ENCODE measurements at places on chromosomes 1 and 21.
A peak's percentile ranks its signal among the peaks of the same experiment; 100 is the strongest.

- no peak for DNase-seq
These were observed 218.6 kb downstream of the URB2 start for GRCh38 chr1:229844675-229845074.

DNA sequence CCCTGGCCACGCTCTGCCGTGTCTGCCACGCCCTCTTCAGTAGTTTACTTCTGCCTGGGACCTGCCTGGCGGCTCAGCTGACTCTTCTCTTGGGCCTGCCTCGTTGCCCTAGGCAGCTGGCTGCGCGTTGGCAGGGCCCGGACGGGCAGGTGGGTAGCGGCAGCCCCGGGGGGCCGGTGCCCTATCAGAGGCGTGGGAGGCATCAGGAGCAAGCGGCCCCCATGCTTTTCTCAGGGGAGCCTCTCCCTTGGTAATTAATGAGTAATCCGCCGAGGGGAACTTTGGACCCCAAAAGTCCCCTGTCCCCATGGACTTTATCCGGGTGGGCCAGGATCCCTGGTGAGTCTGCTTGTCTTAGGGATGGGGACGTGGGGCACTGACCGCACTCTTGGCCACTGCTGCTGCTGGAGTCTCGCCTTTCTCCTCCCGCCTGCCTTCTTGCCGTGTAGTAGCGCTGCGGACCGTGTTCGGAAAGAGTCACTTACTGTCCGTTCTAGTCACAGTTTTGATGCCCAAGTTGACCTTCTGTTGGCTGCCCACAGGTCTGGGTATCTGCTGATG is 22.7 kb downstream of the SKI start:
- DNase-seq: no peak

DNA sequence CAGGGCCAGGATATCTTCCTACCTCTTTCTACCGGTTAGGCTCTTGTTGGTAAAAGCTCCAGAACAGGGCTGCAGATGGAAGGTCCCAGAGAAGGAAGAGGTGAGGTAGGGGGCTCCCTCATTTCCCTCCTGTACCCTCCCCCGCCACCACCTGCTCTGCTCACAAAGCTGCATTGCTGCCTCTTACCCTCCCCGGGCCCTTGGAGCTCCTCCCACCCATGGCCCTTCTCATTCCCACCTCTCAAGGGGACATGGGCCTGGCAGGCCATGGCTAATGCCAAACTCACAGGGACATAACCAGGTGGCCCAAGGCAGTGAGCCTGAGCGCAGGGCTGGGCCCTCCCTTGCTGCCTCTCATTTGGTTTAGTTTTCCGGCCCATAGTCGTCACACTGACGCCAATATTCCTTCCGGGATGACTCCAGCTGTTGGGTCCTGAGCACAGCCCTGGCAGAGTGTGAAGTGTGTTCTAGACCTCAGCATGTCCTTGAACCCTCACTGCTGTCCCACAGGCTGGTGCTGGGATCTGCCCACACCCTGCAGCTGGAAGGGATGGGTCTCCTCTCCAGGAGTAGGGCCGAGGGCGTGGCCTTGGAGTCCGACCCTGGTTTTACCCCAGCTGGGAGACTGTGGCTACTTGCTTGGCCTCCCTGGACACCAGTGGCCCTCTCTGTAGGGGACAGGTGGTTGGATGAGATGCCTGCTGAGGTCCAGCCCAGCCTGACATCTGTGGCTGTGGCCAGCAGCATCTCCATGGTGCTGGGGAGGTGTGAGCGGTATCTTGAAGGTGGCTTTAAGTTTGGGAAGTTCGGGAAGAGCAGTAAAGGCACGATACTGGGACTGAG is 104.6 kb downstream of the ARHGEF10L start:
- DNase-seq: no peak

- DNase-seq: no peak
These were observed 206.5 kb downstream of the ZP4 start for GRCh38 chr1:237684236-237684635.

DNA sequence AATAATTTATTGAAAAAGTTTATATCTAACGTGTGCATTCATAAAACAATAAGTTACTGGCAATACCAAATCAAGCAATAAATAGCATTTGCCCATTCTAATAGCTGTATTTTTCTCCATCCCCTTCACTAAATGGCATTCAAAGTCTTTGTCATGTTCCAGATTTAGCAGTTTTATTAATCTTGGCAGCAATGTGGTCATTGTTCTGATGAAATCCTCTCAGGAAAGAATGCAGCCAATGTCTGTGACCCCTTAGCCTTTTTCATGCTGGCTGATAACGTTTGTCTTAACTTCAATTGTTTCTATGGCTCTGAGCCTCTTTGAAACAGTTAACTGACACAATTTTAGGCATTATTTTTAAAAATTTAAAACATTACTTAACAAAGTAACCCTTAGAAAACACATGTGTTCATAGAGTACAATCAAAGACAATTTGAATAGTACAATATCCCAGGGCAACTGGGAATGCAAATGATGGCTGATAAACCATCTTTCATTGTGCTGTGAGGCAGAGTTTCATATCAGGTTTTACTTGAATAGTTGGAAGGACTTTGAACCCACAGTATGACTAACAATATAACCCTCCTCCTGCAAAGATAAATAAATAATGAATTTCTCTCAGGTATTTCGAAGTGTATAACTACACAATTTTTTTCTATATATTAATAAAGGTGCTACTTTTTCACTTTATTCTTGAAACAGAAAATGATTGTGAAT is 217.5 kb downstream of the LRRIQ3 start:
- no peak for DNase-seq

- no peak for DNase-seq
These were observed 42.4 kb upstream of the MTF2 start for GRCh38 chr1:93036672-93037071.

DNA sequence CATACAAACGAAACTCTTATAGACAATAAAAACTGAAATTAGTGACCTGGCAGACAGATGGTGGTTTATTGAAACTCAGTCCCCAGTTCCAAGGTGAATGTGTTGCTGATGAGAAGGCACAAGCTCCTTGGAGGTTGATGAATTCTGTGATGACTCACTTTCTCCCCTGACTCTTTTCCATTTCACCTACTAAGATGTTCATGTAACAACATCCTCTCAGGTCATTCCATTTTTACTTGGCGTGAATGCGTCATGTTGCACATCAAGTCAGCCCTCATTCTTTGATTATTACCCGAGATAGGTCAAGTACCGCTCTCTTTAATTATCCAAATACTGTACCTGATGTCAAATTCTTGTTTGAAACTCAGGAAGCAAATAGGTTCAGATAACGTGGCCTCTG is 10.1 kb upstream of the IL10RB start:
- no peak for DNase-seq

GRCh38 chr1:100463791-100464424 is 74.0 kb upstream of the GPR88 start:
- peak; percentile 22 for DNase-seq

- no peak for DNase-seq
These were observed 244.9 kb downstream of the DSCAM start for GRCh38 chr21:40602080-40602479.

DNA sequence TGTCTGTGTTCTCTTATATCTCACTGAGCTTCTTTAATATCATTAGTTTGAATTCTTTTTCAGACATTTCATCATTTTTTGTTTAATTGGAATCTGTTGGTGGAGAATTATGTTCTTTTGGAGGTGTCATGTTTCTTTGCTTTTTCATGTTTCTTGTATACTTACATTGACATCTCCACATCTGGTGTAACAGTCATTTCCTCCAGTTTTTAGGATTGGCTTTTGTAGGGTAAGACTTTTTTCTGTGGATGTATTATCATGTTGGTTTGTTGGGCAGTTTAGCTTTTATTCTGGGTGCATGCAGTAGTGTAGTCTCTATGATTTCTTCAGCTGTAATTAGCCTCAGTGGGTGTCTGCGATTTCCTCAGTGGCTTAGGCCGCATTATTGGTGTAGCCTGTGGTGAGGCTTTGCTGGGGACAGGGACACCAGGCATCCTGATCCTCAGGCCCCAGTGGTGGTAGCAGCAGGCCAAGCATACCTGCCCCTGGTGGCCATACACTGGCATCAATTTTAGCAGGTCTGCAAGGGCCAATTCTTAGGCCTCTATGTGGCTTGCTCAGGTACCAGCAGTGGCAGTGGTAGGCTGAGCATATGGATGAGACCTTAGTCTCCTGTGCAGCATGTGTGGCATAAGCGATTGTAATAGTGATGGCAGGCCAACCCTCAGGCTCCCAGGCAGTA is 77.6 kb upstream of the SAMD13 start:
- DNase-seq: no peak

DNA sequence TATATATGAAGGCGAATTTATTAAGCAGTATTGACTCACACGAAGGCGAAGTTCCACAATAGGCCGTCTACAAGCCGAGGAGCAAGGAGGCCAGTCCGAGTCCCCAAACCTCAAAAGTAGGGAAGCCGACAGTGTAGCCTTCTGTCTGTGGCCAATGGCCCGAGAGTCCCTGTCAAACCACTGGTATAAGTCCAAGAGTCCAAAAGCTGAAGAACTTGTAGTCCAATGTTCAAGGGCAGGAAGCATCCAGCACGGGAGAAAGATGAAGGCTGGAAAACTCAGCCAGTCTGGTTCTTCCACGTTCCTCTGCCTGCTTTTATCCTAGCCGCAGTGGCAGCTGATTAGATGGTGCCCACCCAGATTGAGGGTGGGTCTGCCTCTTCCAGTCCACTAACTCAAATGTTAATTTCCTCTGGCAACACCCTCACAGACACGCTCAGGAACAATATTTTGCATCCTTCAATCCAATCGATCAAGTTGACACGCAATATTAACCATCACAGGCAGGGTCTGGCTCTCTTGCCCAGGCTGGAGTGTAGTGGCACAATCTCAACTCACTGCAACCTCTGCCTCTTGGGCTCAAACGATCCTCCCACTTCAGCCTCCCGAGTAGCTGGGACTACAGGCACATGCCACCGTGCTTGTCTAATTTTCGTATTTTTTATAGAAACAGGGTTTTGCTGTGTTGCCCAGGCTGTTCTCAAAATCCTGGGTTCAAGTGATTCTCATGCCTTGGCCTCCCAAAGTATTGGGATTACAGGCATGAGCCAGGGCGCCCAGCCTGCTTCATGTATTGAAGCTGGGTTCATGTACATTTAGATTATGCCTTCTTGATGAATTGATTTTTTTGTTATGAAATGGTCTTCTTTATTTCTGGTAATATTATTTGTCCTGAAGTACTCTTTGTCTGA is 85.3 kb downstream of the DHRS3 start:
- no peak for DNase-seq

- no peak for DNase-seq
These were observed 26.3 kb upstream of the FAM3B start for GRCh38 chr21:41290106-41290799.

DNA sequence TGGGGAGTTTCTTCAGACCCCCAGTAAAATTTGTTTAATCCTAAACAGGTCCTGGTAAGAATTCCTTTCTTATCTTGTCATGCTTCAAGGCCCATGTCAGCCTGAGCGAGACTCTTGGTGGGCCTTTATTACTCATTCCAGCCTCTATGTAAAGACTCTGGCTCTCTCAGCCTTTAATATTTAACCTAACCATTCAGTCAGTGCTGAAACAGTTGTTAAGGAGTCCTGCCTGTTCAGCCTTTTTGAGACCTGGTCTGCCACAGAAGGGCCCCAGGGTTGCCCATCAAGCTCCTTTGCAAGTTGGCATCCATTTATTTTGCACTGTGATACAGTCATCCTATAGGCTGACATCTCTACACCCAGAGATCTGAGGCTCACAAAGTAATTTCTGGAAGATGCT is 107.7 kb upstream of the VANGL1 start:
- DNase-seq: no peak
